ENCODE measurements at places on chromosomes 5 and 9.
A peak's percentile ranks its signal among the peaks of the same experiment; 100 is the strongest.

DNA sequence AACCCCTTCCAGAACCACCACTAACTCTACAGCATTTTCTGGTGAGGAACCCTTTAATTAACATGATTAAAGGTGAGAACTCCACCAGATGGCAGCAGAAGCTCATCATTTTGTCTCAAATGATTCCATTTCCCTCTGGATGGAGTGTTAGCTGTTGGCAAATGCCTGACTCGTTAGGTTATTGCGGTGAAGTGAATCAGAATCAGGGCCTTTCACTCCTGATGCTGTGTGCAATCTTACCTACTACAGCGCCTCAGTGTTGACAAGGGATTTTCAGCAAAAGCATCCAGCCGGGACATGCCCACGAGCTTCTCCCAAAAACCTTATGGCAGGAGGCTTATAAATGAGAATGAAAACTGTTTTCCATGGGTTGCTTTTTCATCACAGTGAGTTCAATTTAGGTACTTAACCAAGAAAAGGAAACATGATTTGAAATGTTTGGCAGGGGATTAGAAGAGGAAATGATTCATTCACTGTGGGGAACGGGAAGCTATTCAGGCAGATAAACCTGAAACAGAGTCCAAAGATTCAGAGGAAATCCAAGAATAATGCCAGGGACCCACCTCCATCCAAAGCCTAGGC lies 48.0 kb upstream of the CAST start:
- peak; percentile 38 for DNase-seq

- no peak for DNase-seq
These were observed 998.4 kb upstream of the CTNND2 start for GRCh38 chr5:12902611-12903010.

- no peak for DNase-seq
These were observed 7.2 kb downstream of the STARD4 start for GRCh38 chr5:111505096-111505495.

- DNase-seq = peak; percentile 35
These were observed 93.4 kb upstream of the CCDC112 start for GRCh38 chr5:115389799-115390382.

DNA sequence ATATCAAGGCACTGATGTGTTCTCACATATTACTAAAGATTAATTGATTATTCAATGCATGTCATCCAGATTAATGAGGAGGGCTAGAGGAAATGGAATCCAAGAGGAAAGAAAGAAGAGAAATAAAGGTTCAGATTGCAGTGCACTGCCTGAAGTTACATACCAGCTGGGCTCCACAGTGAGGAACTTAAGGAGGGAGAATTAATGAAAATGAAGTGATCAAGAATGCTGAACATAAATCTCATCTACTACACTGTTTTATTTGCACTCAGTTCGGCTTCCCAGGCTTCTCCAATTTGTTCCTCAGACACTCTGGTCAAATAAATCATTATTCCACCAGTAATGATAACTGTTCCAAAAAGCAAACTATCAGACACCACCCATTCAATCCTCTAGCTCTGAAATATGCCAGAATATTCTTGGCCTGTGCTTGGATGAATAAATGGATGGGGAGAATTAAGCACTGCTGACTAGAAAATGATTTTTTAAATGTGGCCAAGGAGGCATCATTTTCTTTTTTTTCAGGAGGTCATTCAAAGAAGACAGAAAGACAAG lies 88.6 kb upstream of the FBN2 start:
- DNase-seq = no peak

DNA sequence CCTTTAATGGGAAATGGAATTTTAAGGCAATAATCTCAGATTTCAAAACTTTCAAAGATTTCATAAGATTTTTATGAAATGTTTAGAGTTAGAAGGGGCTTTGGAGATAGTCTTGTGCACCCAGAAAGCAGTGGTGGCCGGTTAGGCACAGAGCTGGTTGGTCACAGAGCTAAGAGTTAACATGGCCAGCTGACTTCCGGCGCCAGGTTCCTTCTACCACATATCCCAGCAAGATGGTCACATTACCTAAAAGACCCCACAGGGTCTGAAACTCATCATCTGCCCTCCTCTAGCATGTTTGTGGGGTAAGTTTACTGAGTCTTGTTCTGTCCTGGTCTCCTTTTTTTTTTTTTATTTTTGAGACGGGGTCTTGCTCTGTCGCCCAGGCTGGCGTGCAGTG lies 19.3 kb downstream of the QRFP start:
- no peak for DNase-seq

DNA sequence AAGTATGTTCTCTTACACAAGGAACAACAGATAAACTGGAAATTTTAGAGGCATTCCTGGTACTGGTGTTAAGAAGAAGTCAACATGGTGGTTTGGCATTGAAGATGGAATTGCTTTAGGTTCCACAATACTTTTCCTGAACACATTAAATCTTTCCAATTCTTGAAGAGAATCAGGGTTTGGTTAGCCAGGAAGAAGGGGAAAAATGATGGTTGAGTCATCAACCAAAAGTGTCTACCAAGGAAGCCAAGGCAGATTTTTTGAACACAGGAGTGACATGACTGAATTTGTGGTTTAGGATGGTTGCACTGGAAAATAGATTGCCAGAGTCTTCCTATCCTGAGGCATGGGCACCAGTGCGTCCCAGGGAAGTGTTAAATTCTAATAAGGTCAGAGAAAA lies 433.4 kb downstream of the TMEM38B start:
- DNase-seq = no peak
